Right lung (tissue), 10 donors: ENCODE measurements at places on chromosomes 6 and 20.
A peak's percentile ranks its signal among the peaks of the same experiment; 100 is the strongest.

GRCh38 chr6:52046456-52046855 is 41.0 kb downstream of the PKHD1 start:
- DNase-seq: no peak

GRCh38 chr6:34462010-34462409 is 3.9 kb upstream of the PACSIN1 start:
- DNase-seq: no peak

DNA sequence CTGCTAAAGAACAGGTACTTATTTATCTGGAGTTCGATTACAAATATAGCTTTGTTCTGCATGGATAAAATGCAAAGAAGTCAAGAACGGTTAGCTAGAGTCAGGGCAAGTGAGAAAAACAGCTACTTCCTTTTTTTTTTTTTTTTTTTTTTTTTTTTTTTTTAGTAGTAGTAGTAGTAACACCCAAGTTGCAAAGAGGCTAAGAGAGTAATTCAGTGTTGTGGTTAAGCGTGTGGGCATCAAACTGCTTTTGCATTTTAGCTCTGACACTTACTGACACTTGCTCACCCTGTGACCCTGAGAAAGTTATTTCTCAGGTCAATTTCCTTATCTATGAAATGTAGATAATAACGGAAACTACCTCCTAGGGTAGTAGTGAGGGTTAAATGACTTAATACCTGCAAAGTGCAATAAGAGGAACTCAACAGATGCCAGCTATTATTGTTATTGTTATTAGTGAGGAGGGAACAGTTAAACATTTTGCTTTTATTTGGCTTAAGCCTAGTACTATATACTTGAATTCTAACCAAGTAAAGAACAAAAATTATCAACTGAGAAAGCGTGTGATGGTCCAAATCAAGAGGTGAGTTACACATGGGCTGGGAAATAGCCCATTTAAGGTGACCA is 86.7 kb upstream of the BACH2 start:
- no peak for DNase-seq

DNA sequence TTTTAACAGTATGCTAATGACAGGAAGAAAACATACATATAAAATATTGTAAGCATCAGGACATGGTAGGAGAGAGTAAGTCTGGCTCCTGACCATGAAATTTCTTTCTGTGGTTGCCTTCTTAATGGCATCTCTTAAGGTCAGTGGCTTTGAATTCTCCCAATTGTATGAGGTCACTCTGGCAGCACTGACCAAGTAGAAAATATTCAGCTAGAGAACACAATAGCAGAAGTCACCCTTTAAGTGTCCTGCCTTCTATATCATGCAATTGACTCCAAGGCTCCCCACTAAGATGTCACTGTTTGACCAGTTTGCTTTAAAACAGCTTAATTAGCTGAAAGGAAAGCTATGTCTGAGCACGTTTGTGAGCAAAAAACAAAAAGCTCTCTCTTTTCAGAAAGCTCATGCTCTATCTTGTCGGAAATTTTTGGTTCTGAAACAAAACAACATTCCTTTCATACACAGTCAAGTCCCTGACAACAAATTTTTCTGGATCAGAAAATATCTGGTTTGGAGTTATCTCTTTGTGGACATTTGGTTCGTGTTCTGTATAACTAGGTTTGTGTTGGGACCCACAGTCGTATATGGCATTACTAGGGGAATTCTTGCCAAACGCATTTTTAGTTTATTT is 120.9 kb upstream of the IFNGR1 start:
- no peak for DNase-seq

- DNase-seq: no peak
Observed at GRCh38 chr6:32189069-32189741, 797 bp downstream of the PBX2 start.

DNA sequence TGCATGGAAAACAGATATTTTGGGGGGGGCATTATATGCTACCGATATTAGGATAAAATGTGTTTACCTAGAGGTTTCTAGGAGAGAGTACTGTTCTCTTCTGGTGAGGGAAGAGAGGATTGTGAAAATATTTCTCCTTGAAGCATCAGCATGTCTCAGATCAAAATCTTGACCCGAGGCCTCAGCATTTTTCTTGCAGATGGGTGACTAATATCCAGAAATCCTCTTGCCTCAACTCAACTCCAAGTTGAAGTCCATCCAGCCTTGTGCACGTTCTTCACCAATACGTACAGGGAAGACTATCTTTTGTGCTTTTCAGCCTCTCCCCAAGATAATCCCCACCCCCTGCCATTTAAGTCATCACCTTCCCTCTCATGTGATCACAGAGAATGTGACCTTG is 59.5 kb downstream of the PRND start:
- DNase-seq: no peak

DNA sequence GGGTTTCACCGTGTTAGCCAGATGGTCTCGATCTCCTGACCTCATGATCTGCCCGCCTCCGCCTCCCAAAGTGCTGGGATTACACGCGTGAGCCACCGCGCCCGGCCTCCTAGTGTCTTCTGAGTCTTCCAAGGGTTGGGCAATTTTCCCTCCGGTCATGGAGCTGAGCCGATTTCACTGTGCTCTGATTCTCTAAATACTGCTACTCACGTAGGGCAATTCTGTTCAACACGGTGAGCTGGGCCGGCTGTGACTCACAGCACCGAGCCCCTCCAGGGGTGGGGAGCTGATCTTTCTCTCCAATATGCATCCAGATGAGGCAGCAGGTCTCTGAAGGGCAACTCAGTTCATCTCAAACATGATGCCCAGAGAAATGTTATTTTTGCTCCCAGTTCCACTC is 71.6 kb upstream of the CD93 start:
- DNase-seq: no peak

GRCh38 chr6:56856036-56856580 is 98.8 kb upstream of the BEND6 start:
- no peak for DNase-seq

DNA sequence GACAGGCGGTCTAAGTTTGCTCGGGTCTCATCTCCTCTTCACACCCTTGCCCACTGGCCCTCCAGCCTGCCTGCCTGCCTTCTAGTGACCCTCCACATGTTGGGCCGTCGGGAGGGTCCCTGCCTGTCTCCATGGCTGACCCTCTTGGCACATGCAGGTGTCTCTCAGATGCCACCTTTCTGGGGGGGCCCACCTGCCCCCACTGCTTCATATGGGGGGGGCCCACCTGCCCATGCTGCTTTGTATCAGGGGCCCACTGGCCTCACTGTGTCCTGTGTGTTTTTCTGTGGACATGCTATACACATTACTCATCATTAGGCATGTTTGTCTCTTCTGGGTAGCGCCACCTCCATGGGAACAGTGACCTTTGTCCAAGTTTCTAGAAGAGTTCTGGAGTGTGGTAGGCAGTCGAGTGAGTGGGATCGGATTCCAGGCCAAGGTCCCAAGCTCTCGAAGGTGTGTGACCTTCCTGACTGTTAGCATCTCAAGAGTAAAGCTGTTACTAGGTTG is 40.4 kb upstream of the KIF25 start:
- DNase-seq: no peak

- DNase-seq: peak; percentile 4
Observed at GRCh38 chr6:123570813-123571684, 65.7 kb downstream of the TRDN start.

DNA sequence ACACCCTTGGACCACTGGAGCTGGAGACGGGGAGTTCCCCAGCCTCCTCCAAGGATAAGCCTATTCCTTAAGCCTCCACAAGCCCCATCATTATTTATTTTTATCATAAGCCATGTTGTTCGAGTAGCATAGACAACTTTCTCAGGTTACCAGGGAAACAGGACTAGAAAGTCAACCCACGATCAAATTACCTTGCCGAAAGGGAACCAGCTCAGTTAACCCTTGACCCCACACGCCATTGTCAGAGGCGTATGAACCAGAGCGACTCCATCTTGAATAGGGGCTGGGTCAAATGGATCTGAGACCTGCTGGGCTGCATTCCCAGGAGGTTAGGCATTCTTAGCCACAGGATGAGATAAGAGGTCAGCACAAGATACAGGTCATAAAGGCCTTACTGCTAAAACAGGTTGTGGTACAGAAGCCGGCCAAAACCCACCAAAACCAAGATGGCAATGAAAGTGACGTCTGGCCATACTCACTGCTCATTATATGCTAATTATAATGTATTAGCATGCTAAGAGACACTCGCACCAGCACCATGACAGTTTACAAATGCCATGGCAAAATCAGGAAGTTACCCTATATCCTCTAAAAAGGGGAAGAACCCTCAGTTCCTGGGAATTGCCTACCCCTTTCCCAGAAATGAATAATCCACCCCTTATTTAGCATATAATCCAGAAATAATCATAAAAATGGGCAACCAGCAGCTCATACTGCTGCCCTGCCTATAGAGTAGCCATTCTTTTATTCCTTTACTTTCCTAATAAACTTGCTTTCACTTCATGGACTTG is 22.4 kb downstream of the SYNJ2 start:
- DNase-seq: no peak

GRCh38 chr20:57988828-57989227 is 239.6 kb downstream of the ANKRD60 start:
- DNase-seq: no peak

DNA sequence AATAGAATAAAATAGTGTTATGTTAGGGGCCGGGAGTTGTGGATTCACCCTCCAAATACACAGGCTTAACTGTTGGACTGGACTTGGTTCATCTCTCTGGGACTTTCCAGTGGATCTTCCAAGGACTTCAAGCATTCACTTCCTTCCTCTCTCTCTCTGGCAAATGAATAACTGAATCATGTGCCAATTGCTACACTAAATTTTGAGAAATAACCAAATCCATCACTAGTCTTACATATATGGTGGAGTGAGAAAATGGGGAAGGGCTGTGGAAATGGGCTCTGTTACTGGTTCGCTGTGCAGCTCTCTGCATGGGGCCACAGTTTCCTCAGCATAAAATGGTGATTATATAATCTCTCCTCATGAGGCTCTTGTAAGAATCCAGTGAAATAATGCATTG is 6.8 kb upstream of the KIAA1755 start:
- no peak for DNase-seq

DNA sequence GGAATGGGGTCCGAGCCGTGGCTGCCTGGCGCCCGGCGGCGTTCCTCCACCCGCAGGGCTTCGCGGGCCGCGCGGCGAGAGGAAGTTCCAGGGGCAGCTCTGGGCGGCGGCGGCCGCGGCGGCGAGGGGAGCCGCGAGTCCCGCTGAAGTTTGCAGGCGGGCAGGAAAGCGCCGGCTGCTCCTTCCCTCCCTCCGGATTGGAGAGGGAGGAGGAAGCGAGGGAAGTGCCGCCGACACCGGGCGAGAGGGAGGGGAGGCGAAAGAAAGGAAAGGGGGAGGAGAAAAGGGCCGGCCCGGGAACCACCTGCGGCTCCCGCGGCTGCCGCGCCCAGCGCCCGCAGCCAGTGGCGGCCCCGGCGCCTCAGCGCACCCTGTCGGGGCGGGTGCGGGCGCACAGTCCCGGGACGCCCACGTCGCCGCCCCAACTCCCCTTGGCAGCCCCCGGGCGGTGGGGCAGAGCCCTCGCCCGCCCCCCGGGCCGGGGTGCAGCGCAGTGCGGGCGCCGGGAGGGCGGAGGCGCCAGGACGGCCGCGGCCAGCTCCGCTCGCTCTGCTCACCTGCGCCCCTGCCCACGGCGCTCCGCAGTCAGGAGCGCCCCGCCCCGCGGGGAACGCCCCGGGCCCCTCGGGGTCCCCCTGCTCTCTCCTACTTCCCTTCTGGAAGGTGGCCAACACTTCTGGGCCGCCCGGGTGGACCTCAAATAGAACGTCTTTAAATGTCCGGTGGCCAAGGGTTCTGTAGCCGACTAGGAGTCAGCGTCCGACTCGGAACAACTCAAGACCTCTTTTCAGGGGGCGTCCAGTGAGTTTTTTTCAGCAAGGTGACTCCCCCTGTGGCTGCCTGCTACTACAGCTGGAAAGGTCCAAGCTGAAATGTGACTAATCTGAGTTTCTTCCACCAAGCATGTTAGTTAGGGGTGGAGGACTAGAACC is 80.3 kb upstream of the CCDC28A start:
- DNase-seq: peak; percentile 59

DNA sequence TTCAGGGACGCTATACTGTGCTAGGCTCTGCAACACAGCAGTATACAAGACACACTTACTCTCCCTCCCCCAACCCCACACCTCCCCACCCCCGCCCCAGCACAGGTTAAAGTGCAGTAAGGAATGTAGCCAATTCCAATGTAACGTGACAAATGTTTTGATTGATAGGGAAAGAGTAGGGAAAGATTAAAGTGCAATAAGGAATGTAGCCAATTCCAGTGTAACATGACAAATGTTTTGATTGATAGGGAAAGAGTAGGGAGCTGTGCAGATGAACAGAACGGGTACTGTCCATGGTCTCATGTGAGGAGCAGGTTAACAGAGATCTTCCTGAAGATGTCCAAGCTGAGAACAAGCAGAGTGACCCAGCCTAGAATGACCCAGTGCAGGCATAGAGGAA is 69.1 kb downstream of the TMEM244 start:
- no peak for DNase-seq

GRCh38 chr6:160678744-160679401 is 14.8 kb upstream of the LPA start:
- peak; percentile 8 for DNase-seq
